Femur (tissue), 1 donor: ENCODE measurements at places on chromosomes 12 and 14.

DNA sequence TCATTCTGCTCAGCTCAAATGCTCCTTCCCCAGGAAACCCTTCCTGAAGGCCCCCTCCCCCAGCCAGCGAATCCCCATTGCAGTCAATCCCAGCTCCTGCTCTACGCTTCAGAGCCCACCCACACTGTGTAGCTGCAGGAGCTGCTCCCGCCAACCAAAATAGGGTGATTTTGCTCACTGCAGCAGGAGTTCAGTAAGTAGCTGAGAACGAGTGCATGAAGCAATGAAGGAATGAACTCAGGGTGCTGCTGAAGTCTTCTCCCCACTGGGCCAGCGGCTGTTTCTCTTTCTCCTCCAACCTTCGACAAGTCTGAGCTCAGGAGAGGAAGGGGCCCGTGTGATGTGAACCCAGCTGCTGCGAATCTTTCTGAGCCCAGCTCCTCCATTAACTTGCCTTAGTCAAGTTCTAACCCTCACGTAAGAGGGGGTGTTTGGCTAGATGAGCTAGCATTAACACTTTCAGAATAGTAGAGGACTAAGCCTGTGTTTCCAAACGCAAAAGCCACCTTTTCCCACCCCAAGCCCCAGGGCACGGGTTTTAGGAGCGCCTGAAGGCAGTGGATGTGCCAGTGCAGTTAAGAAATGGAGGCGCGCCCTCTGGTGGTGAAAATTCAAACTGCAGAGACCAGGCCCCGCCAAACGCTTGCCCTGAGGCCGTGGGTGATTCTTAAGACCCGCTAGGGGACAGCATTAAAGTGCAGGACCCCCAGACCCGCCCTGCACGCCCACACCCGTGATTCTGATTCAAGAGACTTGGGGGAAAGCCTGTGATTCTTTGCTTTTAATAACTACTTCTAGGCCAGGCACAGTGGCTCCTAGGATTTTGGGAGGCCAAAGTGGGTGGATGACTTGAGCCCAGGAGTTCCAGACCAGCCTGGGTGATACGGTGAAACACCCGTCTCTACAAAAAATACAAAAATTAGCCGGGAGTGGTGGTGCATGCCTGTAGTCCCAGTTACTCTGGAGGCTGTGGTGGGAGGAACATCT lies 11.9 kb upstream of the SERPINA4 start:
- DNase-seq, result peak; percentile 67

DNA sequence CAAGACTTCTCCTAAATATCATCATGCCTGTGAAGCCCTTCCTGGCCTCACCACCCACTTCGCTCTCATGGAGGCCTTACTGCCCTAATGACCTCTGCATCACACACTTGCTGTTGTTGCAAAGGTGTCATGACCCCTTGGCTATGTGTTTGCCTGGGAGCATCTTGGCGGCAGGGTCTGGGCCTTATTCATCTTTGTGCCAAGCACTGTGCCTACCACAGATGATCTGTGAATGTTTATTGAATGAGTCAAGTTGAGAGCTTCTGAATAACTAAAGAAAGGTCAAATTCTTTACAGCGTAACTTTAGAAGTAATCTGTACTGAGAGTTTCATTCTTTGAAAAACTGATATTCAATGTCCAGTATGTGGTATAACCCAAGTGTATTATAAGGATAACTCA lies 113.3 kb downstream of the TTC8 start:
- DNase-seq, result no peak

DNA sequence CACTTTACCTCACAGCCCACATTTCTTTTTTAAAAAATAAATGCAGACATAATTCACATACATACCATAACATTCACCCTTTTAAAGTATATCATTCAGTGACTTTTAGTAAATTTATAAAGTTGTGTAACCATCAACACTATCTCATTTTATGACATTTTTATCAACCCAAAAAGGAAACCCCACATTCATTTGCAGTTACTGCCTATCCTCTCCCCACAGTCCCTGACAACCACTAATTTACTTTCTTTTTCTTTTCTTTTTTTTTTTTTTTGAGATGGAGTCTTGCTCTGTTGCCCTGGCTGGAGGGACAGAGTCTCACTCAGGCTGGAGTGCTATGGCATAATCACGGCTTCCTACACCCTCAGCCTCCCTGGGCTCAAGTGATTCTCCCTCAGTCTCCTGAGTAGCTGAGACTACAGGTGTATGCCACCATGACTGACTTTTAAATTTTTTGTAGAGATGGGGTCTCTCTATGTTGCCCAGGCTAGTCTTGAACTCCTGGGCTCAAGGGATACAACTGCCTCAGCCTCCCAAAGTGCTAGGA lies 1.5 kb upstream of the EP400 start:
- DNase-seq, result no peak

DNA sequence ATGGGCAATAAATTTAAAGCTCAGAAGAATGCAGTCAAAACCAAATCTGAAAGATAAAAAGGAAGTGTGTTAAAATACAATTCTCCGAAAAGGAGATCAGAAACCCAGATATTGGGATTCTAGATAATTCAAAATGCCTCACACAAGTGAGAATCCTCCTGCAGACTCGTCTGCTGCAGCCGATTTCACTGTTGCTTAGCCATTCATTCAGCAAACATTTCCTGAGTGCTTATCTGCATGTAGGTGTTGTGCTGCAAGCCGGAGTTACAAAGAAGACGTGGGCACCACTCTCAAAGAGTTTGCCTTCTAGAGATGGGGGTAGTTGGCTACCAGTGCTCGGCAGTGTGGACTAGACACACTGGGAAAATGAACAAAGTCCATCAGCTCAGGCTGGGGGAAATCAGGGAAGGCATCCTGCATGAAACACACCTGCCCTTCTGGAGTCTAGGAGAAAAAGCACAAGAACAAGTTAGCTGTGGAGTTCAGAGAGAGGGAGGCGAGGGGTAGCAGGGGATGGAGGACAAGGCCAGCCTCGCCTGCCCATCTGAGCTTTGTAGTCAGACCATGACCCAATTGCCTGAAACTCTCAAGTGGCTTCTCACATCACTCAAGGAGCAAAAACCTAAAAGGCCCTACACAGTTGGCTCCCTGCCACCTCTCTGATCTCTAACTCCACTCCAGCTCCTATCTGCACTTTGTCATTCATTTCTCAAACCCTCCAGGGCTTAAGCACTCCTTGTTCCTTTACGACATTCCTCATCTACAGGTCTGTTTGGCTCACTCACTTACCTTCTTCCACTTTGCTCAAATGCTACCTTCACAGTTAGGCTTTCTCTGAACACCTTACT lies 310.0 kb upstream of the DDHD1 start:
- DNase-seq, result no peak

DNA sequence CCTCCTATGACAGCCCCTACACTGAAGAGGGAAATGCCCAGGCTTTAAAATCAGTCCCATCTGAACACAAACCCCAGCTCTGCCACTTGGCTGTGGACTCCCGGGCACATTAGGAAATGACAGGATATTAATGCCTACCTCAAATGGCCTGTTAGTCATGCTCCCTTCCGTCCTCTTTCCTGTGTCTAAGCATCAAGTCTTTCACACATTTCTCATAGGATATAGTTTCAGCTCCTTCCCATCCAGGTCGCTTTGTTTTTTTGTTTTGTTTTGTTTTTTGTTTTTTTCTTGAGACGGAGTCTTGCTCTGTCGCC lies 16.1 kb downstream of the PLEK2 start:
- DNase-seq, result no peak

DNA sequence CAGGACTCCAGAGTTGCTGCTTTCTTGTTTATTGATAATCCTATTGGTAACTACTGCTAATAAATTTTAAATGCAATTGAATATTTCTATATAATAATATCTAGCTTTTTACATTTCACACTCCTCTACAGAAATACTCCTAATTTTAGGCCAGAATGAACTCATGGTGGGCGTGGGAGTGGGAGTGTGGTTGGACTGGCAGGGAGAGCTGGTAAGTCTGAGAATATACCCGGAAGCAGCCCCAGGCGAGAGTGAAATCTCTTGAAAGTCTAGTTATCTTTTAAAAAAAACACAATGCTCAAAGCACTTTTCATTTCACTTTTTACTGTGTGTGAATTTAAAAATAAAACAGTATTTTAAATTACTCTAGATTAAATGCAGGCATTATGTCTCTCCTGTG lies 4.7 kb downstream of the TMEM263 start:
- no peak for DNase-seq

GRCh38 chr14:58060077-58060476 lies 91.9 kb downstream of the ARMH4 start:
- no peak for DNase-seq

GRCh38 chr12:2732290-2732689 lies 62.5 kb upstream of the FKBP4 start:
- no peak for DNase-seq

GRCh38 chr12:105329926-105330282 lies 587 bp upstream of the C12orf75 start:
- no peak for DNase-seq

- DNase-seq, result peak; percentile 58
These were observed 283.5 kb downstream of the KSR2 start for GRCh38 chr12:117685110-117685926.

GRCh38 chr14:85041618-85042017 lies 488.3 kb upstream of the FLRT2 start:
- DNase-seq, result no peak

- no peak for DNase-seq
These were observed 1.6 kb downstream of the YARS2 start for GRCh38 chr12:32754111-32754510.

- no peak for DNase-seq
These were observed 64.7 kb downstream of the TNFAIP2 start for GRCh38 chr14:103187911-103188310.

GRCh38 chr12:16012117-16012516 lies 101.0 kb downstream of the DERA start:
- DNase-seq, result peak; percentile 91

- DNase-seq, result no peak
These were observed 158.0 kb downstream of the SLC5A8 start for GRCh38 chr12:101051901-101052550.

- DNase-seq, result no peak
These were observed 89.6 kb downstream of the MSRB3 start for GRCh38 chr12:65368055-65368454.

- no peak for DNase-seq
These were observed 518.6 kb downstream of the VRK1 start for GRCh38 chr14:97315790-97316189.

DNA sequence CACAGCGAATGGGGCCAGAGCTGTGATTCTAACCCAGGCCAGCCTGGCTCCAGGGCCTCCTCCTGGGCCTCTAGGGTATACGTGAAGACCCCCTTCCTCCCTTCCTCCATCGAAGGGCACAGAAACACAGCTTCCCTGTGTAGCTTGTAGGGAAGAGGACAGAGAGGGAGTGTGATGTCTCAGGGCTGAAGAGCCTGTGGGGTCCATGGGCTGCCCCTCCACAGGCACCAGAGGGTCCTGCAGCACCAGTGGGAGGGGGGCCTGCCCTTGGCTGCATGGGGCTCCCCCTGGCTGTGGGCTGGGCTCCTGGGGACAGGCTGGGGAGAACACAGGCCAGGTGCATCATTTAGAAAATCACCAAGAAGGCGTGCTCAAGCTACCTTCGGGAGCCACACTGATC lies 178.5 kb downstream of the CALM1 start:
- DNase-seq, result no peak

- DNase-seq, result no peak
These were observed 10.2 kb downstream of the KITLG start for GRCh38 chr12:88570103-88570502.

DNA sequence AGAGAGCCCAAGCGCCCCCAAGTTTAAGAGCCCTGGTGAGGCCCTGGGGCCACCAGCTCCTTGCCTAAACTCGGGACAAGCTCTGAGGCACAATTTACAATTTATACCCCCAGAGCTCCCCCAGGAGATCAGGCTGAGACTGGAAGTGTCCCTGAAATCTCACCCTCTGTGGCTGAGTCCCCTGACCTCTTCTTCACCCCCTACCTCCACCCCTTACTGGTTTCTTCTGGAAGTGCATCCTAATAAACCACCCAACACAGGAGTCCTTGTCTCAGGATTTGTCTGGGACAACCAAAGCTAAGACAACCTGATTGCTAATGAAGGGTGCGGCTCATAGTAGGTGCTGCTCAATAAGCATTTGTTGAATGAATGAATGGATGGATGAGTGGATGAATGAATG lies 206.4 kb downstream of the BCL11B start:
- no peak for DNase-seq

DNA sequence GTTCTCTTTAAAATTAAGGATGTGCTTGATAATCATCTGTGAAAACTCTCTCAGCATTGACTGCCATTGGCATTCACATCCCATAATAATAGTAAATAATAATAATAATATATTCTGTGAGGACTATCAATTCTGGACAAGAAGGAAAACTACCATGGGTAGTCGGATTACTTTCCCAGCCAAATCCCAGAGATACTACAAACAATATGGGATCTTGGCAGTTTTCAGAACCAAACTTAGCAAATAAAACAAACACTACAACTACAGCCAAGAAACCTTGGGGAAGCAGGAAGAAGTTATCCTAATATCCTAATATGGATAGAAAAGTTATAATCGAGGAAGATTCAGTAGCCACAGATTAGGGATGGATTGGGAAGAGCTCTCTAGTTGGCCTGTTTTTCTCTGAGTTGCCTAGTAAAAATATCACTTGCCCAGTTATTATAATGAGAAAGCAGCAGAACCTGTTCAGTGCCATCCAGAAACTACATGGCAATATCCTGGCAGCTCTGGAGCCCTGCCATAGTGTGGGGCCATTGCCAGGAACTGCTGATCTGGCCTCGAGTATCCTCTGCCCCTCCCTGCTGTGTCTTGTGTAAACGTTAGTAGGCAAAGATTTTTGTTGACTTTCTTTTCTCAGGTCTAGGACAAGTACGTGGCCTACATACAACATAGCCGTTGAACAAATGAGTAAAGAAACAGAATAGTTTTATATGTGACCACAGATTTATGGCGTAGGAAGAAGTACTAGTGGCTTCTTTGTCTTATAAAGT lies 193.5 kb downstream of the SLC2A13 start:
- no peak for DNase-seq

GRCh38 chr14:49982501-49982951 lies 89.6 kb downstream of the ARF6 start:
- peak; percentile 42 for DNase-seq

GRCh38 chr12:82357340-82357739 lies 847 bp downstream of the CCDC59 start:
- no peak for DNase-seq

DNA sequence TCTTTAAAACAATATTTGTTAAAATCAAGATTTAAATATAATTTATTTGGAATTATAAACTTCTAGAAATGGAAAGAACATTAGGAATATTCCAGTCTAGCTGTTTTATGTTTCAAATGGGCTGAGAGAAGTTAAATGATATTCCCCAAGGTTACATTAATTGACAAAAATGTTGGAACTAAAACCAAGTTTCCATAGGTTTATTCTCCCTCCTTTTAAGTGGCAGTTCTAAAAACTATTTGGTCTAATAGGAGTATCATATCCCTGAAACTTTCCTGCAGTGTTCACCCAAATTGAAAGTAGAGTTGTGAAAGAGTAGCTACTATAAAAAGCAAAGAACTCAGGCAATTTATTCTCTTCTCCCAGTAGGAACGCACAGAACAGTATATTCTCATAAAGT lies 1185.5 kb downstream of the LRFN5 start:
- no peak for DNase-seq

- no peak for DNase-seq
These were observed 36.0 kb upstream of the GLIPR1 start for GRCh38 chr12:75444429-75445136.

GRCh38 chr12:75891072-75891471 lies 140.5 kb downstream of the PHLDA1 start:
- no peak for DNase-seq
